ENCODE measurements at places on chromosomes 4 and X.

- no peak for DNase-seq
Observed at GRCh38 chr4:104491481-104492182, 3.1 kb downstream of the CXXC4 start.

GRCh38 chr4:44927399-44928380, 201.3 kb upstream of the GNPDA2 start:
- no peak for DNase-seq

- DNase-seq = no peak
Observed at GRCh38 chrX:117851025-117851424, 265.6 kb downstream of the KLHL13 start.

DNA sequence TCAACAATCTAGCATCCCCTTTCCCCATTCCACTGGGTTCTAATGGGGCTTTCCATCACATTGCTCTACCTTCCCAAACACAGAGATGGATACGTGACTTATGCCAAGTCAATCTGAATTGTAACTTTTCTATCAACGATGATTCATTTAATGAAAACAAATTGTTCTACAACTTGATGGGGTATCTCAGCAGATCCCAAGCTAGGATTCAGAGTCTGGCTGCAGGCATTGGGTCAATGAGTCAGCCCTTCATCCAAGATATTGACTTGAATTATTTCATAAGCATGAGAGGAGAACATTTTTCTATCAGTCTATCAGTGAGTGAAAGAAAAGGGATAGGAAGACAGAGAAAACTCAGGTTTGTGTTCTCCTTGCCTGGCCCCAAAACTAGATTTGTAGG, 15.0 kb upstream of the HPGDS start:
- no peak for DNase-seq

- no peak for DNase-seq
Observed at GRCh38 chr4:109206620-109207019, 95.8 kb downstream of the COL25A1 start.

DNA sequence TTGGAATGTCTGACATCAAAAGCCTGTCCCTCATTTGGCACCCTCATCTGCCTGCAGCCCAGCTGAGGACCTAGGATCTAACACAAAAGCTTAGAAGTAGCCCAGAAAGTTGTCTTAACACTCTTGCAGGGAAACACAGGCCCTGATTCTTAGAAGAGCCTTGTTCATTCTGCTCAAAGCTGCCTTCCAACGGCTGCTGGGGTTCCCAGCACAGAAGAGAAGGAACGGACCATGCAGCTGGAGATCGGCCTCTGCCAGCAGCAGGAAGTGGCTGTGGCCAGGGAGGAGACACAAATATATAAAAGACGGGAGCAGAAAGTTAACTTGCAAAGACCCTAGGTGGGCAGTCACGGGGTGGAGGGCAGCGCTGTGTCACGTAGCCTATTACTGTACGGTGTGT, 20.4 kb downstream of the PRPS2 start:
- no peak for DNase-seq

DNA sequence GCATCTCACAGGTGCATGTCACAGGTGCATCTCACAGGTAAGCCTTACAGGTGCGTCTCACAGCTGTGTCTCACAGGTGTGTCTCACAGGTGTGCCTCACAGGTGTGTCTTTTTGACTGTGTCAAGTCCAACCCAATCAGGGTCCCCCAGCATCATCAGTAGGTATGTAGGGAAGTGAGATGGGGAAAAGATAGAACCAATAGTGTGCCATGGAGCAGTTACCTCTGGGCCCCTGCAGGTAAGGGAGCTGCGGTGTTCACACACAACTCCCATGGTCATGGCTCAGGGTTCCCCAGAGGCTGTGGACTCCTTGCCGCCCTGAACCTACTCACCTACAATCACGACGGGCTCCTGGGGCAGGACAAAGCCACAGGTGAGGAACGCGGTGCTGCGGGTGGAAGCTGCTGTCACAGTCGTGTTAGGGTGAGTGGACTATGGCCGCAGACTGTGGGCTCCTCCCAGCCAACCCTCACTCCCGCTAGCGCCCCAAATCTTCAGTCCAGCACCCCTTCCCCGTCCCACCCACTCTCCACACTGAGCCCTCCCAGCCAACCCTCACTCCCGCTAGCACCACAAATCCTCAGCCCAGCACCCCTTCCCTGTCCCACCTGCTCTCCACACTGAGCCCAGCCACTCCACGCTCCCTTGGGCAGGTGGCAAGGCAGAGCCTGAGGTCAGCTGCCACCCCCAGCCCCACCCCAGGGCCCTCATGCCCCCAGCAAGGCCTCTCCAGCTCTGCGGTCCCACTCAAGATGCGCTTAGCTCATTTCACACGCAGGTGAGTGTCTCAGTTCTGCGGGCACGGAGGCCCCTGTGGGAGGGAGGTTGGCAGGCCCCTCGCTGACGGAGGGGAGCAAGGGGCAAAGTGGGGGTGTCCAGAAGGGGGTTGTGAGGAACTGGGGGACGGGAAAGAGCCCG, 2.1 kb upstream of the PDE6B start:
- DNase-seq = no peak

DNA sequence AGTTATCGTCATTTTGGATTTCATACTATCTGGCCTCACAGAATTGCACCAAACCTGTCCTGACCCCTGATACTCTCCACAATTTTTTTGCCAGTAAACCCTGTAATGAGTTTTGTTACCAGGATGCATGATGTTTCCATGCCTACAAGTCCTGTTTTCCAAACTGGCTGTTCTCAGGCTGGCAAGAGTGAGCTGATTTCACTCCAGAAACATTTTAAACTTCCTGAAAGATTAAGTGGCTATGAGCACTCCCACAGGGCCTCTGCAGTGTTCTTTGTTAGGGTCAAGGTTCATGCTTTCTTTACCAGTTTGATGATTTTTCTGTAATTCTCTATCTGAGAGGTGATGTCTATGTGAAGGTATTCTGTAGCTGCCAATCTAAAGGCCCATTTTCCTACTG, 31.7 kb upstream of the PDLIM3 start:
- no peak for DNase-seq

DNA sequence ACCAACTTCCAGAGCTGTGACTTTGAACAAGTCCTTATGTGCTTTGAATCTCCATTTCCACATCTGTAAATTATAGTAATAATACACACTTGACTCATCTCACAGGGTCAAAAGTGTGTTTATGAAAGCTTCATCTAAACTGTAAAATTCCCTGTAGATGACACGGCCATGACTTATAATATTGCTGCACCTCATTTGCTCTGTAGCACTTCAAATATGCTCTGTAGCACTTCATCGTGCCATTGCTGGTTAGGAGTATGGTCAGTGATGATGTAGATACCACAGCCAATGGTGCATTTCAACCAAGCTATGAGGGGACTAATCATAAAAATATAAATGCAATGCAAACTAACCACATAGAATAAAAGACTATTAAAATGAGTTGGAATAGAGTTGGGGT, 318.6 kb downstream of the ANK2 start:
- no peak for DNase-seq

- DNase-seq = no peak
Observed at GRCh38 chr4:100357542-100357941, 160.3 kb downstream of the EMCN start.

- no peak for DNase-seq
Observed at GRCh38 chr4:81651243-81651899, 179.7 kb upstream of the RASGEF1B start.

DNA sequence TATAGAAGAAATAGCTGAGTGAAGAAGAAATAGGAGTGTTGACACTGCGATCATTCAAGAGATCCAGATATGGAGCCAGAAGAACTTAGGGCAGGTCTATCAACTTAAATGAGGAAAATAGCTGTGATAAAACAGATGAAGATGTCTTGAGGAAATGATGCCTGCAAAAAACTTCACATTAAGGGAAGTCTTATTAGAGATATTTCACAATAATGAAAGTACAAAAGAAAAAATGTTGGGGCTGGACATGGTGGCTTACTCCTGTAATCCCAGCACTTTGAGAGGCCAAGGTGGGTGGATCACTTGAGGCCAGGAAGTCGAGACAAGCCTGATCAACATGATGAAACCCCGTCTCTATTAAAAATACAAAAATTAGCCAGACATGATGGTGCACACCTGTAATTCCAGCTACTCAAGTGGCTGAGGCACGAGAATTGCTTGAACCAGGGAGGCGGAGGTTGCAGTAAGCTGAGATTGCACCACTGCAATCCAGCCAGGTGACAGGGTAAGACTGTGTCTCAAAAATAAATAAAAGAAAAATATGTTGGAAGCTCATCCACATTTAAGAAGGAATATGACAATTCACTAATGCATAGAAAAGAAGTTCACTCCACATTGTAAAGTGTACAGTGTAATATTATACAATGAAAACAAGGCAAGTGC, 56.3 kb downstream of the PKD2 start:
- DNase-seq = no peak

GRCh38 chr4:22721204-22721603, 28.5 kb downstream of the GBA3 start:
- DNase-seq = no peak

- DNase-seq = no peak
Observed at GRCh38 chr4:92111493-92111892, 192.3 kb upstream of the GRID2 start.

- no peak for DNase-seq
Observed at GRCh38 chrX:139563251-139563650, 32.7 kb downstream of the F9 start.

GRCh38 chr4:11605597-11605996, 176.9 kb upstream of the HS3ST1 start:
- no peak for DNase-seq

- DNase-seq = no peak
Observed at GRCh38 chrX:107485013-107485412, 35.6 kb downstream of the FRMPD3 start.

DNA sequence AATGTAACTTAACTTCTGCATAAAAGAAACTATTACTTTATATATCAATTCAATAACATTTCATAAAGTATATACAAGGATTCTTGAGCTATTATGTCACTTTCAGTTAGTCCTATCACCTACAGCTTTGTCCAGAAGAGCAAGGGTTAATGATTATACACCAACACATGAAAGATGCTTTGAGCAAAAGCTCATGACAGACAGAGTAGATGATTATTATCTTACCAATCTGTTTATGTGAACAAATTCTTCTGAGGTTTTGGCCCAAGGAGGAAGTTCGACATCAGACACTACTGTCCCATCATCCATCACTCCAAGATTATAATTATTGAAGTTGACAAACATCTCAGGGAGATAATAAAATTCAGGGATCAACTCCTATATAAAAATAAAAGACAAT, 166.7 kb upstream of the MAB21L2 start:
- DNase-seq = no peak

DNA sequence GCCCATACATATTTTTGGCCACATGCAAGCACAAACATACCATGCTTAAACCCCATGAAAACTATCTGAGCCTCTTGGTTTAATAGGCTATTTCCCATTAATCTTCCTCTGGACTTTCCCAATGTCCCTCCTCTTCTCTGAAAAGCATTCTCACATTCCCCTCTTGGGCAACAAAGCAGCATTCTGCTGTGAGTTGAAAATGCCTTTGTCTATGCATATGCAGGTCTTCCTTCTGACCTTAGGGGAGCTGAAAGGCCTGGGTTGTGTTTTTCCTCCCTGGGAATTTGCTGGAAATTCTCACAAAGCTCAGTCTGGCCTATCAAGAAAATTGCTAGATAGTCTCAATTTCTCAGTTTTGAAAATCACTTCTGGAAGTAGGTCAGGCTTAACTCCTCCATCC, 4.2 kb downstream of the VSIG4 start:
- DNase-seq = no peak

DNA sequence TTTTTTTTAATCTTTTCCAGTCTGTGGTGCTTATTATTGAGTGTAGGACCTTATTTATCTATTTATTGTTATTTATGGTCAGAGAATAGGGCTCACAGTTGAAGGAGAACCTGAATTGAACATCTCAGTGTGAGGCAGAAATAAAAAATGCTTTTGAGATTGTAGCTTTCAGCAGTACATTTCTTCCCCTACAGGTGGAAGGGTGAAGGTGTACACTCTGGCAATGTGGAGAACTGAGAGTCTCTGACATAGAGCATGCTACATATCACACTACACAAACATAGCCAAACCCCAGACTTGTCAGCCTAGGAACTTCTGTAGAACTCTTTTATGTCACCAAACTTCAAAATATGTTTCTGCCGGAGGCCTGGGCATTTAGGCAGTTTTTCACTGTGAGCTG, 140.2 kb downstream of the STIM2 start:
- DNase-seq = no peak

GRCh38 chrX:150508018-150508417, 60.4 kb upstream of the MTM1 start:
- no peak for DNase-seq

GRCh38 chr4:84611531-84611930, 28.6 kb downstream of the CDS1 start:
- DNase-seq = no peak

DNA sequence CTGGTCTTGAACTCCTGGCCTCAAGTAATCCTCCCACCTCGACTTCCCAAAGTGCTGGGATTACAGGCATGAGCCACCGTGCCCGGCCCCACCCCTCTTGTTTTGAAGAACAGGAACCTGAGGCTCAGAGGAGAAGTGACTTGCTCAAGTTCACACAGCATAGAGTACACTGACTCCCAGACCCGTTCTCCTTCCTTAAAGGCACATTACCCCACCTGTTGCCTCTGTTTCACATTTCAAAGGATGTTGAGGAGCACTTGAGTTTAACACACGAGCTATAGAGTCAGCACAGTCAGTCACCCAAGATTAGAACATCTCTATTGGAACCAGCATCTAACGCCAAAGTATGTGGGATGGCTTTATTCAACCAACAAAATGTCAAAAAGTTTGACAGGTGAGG, 51.1 kb downstream of the RAI2 start:
- DNase-seq = no peak

DNA sequence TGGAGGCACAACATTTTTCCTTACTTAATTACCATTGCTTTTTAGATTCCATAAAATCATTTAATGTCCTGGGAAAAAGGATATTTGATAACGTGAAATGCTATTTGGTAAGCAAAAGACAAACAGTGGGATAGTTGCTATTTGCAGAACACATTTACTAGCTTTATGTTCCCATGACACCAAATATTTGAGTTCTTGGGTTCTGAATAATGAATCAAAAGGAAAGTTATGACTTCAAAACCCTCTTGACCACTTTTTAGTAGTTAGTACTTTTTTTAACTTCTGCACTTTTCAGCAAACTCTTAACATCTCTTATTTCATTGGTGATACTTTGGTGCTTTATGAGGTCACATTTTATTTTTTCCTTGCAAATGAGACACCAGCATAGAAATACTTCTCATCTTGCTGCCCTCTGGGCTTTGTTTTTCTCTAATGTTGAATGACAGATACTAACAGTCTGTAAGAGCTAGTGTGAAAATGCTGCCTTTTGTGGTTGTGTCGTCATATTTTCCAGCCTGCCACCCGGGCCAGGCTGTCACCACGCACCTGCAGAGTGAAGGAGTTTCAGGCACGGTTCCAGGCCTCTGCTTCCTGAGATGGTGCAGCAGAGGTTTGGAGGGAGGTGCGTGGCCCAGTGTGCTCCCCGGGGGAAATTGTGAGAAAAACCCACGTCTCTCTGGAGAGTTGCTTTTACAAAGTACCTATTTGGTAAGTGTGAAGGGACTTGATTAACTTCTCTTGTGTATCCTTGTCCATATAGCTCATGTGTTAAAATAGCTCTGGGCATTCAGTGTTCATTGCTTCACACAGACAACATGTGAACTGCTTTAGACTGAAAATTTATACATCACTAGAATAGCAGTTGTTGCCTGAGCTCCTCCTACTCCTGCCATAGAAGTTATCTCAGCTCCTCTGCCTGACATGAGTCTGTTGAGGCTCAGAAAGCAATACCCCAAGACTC, 34.7 kb downstream of the MSL3 start:
- DNase-seq = peak; percentile 52
